Stimulated activated CD8-positive, alpha-beta memory T cell treated with anti-CD3 and anti-CD28 coated beads, Interleukin-7, amount 100 ng/mL, for 1 hour (primary cell): ENCODE measurements at places on chromosomes 5 and 9.

GRCh38 chr9:124350494-124351263 lies 64.6 kb downstream of the PSMB7 start:
- no peak for DNase-seq

DNA sequence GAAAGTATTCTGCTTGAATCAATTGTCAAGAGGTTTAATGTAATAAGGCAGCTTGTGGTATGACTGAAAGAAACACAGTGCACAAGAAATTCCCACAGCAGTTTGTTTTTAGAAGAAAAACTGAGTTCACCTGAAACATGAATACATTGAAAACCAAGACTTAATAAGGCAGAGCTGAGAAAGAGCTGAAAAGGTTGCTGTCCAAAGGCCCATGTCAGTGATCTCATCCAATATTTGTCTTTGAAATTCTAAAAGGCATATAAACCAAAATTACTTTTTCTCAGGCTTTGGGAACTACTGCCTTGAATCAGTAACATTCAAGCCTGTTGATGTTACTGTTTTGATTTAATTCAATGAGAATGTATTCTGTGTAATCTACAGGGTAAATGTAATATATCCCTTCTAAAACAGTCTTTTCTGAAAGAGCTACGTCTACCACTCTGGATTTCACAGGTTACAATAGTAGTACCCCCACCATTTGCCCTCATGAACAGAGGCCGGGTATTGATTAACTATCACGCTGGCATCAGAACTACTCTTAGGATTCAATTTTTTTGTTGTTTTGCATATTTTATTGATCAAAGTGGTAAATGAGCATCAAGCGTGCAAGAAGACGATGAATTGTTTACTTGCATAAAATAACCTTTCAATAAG lies 57.8 kb downstream of the PPIC start:
- DNase-seq: no peak

DNA sequence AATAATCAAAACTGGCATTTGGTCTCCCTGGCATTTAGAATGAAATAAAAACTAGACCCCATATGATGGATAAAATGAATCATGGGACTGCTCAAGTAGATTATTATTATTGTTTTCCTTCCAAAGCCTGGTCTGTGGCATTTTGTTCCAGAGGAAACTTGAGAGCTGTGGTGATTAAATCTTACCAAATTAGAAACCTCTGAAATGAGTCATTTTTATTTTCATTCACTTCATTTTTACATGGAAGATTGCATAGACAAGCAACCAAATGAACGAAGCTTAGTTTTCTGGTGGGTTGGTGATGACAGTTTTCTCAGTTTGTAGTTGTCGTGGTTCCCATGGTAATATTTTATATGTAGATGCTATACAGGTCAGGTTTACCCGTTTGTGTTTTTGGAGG lies 23.4 kb downstream of the PAM start:
- no peak for DNase-seq

- no peak for DNase-seq
Observed at GRCh38 chr9:4861736-4862451, 69.2 kb downstream of the RCL1 start.

DNA sequence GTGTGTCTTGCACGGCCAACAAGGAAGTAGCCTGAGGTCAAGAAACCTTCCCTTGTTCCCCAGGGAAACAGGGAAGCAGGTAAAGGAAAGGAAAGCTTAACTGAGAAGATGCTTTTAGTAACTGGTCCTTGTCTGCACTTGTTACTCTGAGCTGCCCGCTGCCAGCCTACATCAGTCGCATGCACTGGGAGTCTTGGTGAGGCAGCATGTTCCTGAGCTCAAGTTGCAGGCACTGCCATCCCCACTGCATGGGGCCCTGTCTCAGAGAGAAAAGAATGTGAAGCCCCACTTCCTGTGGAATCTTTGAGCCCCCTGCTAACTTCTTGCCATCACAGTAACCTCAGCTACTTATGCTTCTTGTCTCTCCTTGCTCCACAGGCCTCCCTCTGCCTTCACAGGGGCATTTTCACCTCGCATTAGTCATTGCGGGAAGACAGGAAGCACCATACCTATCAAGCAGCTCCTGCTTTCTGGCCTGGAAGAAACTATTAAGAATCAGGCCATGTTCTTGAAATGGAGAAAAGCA lies 344.1 kb upstream of the ADAMTSL1 start:
- no peak for DNase-seq

DNA sequence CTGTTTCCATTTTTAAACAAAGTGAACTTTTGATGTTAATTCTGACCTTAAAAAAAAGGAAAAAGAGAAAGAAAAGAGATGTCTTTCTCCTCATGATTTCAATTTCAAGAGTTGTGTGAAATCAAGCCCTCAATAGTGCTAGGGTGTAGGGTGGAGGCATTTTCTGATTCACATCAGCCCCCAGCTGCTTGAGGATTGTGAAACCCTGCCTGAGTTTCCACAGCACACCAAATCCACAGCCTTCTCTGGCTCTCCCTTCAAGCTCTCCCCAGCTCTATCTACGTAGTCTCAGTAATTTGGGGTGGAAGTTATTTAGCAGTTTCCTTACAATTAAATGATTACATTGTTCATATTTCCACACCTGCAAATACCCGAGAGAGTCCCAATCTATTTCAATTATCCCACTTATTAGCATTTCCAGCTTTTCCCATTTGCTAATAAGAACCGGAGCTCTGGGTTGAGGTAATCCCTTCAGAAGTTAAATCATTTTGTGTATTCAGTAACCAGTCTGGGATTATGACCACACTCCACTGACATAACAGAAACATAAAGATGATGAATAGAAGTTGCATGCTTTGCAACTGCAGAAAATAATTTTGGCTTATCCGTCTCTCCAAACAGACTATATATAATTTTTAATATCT lies 54.9 kb downstream of the MTX3 start:
- DNase-seq: no peak

- no peak for DNase-seq
Observed at GRCh38 chr9:124621371-124622328, 114.5 kb upstream of the NR5A1 start.

- no peak for DNase-seq
Observed at GRCh38 chr9:111904026-111904425, 7.4 kb downstream of the UGCG start.

DNA sequence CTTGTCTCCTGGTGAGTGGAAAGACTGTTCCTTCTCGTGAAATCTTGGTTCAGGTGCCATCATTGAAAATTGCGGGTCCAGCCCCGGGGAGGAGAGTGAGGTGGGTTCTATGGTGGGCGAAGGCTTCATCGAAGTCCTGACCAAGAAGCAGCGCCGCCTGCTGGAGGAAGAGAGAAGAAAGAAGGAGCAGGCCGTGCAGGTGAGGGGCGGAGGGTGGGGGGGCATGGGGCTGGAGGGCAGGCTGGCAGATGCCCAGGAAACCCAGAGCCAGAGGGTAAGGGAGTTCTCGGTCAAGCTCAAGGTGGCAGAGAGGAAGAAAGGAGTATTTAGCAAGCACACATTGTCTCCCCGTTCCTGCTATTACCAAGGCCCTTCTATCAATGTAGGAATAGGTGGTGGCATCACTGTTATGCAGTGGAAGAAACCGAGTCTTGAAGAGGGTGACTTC lies 24.3 kb upstream of the POMT1 start:
- DNase-seq: peak; percentile 22

- DNase-seq: no peak
Observed at GRCh38 chr5:127723571-127723970, 20.4 kb downstream of the CCDC192 start.

GRCh38 chr5:57066924-57067596 lies 106.8 kb upstream of the GPBP1 start:
- DNase-seq: no peak

GRCh38 chr5:42593591-42593990 lies 163.0 kb upstream of the CCDC152 start:
- DNase-seq: no peak

- no peak for DNase-seq
Observed at GRCh38 chr5:9348401-9348996, 197.4 kb downstream of the SEMA5A start.

DNA sequence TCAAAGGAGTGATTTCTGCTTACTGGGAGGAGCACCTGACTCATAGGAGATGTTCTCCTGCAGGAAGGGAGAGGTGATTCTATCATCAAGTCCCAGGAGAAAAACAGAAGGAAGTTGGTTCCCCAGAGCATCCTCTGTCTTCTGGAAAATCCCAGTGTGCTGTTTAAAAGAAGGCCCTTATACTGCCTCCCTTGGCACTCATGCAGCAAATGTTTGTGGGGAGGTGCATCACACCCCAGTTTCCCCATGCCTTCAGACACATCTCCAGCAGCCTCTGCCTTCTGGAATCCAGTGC lies 63.1 kb downstream of the PPARGC1B start:
- DNase-seq: no peak

DNA sequence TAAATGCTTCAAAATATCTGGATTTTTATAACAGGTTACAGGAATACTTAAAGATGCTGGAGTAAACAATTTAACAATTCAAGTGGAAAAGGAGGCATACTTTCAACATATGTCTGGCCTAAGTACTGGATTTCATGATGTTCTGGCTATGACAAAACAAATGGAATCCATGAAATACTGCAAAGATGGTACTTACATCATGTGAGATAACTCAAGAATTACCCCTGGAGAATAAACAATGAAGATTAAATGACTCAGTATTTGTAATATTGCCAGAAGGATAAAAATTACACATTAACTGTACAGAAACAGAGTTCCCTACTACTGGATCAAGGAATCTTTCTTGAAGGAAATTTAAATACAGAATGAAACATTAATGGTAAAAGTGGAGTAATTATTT lies 35.6 kb downstream of the SLC30A5 start:
- no peak for DNase-seq

DNA sequence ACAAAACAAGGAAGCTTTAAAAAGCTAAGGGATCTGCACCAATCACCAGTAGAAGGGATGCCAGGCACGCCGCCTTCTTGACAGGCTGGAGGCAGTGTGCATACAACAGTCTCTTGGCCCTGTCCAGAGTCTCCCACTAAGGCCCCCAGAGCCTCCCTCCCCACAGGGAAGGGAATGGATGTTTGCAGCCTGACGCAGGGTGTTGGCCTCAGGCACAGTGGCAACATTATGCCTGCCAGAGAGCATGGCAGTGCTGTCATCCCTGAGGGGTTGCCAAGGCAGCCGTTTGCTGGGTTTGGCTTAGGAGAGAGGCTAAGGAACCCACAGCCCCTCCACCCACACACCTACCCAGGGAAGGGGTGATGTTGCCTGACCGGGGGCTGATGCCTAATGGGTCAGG lies 4.8 kb downstream of the HBEGF start:
- DNase-seq: no peak

DNA sequence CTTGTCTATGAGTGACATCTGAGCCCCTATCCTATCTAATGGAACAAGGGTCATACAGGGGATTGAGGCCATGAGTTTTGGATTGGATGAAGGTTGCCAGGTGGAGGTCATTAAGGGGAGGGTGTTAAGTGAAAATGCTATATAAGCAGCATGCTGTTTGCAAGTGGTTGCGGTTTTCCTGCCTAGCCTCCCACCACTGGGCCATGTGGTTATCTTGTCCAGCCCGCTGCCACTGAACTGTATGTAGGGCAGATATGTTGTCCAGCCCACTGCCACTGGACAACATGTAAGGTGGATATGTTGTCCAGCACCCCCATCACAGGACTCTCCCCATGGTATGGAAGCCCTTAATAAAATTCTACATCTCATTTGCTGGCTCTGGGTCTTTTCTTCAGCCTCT lies 200.0 kb downstream of the FGF10 start:
- DNase-seq: no peak

DNA sequence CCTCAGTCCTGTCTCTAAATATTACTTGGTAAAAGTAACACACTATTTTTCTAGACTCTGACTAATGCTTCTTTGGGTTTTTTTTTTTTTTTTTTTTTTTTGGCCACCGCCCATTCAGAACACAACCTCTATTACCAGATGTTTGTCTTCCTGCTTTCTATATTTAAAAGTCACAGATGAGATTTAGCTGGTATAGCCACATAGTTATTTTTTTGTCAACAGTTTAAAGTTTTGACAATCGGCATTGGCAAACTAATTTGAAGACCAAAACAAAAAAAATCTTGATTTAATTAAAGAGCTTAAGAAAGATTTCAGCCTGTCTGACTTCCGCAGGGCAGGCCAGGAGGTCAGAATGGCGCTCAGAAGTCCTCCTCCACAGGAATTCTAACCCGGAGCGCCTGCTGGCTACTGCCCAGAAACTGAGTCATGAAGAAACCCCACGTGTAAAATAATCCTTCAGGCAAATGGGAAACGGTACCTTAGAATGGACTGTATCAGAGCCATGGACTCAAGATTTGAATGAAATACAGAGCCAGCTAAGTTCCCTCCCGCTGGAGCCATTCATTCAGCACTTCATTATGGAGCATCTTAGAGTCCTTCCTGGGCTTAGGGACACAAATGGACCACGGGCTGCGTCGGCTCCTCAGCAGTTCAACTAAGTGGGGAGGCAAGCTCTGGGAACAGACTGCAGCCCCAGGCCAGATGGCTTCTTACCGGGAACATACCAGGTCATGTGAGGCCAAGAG lies 55.6 kb downstream of the PTPDC1 start:
- no peak for DNase-seq

- DNase-seq: no peak
Observed at GRCh38 chr9:109447329-109448076, 50.6 kb downstream of the PTPN3 start.

- no peak for DNase-seq
Observed at GRCh38 chr9:133089271-133089671, 27.5 kb downstream of the CEL start.

GRCh38 chr9:556199-556598 lies 285.3 kb upstream of the DMRT1 start:
- DNase-seq: no peak

GRCh38 chr9:124221676-124222075 lies 36.1 kb upstream of the NEK6 start:
- DNase-seq: no peak

GRCh38 chr9:110592044-110592830 lies 12.7 kb upstream of the SVEP1 start:
- DNase-seq: no peak

DNA sequence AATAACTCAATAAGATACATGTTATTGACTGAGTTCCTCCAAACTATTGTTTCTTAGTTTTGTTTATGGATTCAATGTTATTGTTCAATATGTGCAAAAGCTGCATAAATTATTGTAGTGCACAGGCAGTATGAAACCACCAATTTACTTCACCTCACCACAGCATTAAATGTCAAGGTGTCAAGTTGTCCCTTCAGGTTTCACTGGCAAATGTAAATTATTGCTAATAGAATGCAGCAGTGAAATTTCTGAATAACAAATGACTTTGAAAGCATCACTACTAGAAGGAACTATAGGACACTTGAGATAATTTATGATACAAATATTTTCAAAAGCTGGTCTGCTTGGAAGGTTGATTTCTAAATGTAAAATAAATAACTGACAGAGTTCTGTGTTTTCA lies 116.4 kb upstream of the PTPRD start:
- DNase-seq: no peak

DNA sequence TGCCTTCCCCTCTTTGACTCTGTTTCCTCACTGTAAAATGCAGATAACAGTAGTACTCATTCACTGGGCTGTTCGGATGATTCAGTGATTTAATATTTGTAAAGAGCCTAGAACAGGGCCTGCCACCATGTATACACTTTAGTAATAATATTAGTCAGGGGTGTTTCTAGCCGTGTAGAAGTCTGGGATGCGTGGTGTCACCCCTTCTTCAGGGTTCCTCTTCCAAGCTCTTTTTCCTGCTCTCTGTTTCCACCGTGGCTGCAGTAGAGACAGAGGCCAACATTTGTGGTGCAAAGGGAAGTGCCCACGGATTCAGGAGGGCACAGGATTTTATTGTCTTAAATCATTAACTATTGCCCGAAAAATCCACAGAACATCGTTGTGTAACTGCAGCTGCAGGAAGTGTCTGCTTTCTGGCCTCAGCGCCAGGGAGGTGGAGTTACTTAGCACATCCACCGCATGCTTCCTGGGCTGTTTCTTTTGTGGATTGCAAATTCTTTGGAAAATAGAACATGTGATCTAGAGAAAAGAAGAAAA lies 61.7 kb downstream of the TRIO start:
- DNase-seq: no peak
